ENCODE measurements at places on chromosomes 4 and X. TPM values are rescaled to one million over a fixed set of nuclear protein-coding genes. Genes with fewer than 3 reads are reported as not detected.

DNA sequence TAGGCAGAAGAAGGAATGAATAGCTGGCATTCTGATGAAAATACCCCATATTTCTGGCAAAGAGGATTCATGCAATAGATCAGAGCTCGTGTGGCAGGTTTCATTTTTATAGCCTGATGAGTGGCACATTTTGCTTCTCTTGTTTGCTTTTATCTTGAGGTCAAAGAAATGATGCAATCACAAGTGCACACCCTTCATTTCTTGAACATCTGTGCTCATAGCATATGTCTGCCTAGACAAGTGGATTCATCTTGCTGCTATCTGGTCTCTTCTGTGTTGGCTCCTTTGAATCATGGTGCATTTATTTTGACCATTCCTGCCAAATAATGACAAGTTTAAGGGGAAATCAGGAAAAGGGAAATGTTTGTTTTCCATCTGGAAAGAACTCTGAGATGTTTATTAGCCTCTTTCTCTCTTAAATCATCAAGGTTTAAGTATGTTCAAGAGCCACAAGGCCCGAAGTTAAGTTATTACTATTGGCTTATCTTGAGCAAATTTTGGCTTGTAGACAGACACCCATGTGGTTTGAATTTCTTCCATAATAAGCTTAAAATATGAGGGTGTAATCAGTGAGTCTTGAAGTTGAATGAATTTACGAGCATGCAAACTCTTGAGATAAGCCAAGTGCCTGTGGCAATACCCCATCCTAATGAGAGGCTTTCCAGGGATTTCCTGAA lies 59.3 kb upstream of the HS3ST1 start:
- no peak for DNase-seq

DNA sequence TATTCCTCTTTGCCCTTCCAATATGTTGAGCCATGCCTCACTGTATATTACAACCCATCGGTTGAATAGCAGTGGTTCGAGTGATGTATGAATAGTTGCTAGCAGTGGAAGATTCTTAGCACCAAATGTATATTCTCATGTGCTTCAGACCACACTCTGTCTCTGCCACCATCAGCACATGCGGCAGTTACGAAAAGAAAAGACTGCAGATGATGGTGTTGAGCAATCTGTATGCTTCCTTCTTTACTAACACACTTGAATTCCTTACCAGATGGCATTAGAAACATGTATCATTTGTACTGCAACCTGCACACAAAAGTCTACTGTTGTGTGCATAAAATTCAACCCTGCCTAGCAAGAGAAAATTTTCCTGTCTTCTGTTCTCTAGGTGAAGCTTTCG lies 214.6 kb downstream of the ENOX2 start:
- no peak for DNase-seq

- DNase-seq: no peak
These were observed 25.4 kb downstream of the TMSB4X start for GRCh38 chrX:13000301-13000811.

DNA sequence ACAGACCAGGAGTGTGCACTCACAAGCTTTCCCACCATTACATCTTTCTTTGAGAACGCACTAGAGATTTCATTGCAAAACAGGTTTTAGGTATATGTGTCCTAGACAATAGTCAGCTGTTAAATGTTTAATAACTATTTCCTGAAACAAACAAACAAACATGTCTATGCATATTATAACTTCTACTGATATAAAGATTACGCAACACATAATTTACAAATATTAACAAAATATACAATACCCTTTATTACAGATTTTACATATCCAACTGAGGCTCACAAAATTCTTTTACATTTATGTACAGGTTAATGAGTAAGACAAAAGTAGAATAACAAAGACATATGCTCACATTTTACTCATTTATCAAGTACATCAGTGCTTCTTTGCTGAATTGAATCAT lies 1554.0 kb upstream of the PCDH10 start:
- DNase-seq: no peak

The LONRF3 gene
- total RNA-seq: 2.4 TPM

The MTMR8 gene
- 1.6 TPM for total RNA-seq

The IL2 gene
- not detected for total RNA-seq

Data from SK-MEL-5 (cell line).